ENCODE measurements at places on chromosomes 11 and 22.

DNA sequence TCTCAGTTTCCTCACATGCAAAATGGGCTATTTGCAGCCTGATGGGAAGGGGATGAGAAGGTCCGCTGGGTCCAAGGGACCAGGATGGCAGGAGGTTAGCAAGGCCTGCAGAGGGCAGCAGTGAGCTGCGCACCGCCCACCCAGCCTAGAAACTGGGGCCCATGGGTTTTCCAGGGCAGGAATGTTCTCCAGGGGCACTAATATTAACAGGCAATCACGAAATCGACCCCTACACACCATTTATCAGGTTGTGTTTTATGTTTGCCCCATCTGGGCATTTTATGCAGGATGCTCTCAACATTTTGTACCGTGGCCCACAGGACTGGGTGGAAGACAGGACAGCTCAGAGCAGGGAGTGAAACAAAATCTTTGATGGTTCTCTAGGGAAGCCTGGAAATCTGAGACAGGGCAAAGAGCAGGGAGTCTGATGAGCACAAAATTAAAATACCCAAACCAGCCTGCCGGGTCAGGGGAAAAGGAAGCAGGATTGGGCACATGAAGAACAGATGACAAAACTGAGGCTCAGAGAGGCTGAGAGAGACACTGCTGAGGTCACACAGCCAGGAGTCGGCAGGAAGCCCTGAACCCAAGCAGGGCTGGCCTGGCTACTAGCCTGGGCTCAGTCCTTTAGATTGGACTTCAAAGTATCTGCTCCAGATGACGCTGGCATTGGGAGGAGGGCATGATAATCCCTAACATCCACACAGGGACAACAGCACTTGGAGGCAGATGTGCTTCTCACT lies 1.6 kb upstream of the BCR start:
- peak; percentile 84 for DNase-seq

GRCh38 chr11:84564180-84564866 lies 1062.8 kb downstream of the DLG2 start:
- DNase-seq = peak; percentile 44

- no peak for DNase-seq
Measured at GRCh38 chr22:20881231-20881630, 22.4 kb downstream of the SNAP29 start.

DNA sequence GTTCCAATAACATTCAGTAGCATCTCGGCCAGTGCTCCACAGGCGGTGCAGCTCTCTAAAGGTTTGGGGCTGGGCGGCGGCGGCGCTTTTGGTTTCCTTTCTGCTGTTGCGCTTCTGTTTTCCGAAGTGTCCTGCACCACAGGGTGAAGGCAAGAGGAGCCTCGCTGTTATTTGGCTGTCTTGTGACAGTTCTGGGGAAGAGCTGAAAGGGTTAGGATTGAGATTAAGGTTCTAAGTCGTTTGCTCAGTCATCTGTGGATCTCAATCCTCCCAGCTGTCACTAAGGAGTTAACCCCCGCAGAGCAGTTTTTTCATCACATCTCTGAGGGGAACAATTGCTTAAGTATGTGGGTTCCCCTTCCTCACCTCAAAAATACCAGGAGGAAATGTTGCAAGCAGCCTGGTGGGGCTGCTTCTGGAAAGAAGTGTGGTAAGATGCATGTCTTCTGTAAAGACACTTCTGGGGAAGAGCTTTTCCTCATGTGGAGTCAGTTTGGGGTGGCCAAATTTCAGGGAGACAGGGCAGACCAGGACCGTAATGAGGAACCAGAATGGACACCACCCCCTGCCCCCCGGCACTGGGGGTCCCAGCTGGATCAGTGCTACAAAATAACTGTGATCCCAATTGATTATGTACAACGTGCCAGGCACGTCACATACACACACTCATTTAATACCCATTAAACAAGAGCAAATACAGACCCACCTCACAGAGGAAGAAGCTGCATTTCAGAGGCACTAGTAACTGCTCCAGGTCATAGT lies 14.2 kb downstream of the TMEM121B start:
- DNase-seq = no peak

DNA sequence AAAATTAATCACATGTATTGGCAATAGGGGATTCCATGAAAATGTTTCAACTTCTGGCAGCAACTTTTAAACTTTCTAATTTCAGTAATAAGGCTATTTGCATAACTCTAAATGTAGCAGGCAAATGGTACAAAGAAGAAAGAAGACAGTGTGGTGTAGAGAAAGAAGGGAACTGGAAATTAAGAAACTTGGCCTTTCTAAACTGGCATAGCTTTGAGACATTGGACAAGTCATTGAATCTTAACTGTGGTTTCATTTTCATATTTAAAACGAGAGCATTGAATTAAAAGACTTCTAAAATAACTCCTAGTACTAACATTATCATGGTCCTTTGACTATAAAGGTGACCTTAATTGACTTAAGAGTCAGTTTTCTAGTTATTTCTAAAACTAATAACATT lies 125.0 kb downstream of the UVRAG start:
- no peak for DNase-seq

- DNase-seq = no peak
Measured at GRCh38 chr22:46242076-46242475, 8.0 kb downstream of the CDPF1 start.

DNA sequence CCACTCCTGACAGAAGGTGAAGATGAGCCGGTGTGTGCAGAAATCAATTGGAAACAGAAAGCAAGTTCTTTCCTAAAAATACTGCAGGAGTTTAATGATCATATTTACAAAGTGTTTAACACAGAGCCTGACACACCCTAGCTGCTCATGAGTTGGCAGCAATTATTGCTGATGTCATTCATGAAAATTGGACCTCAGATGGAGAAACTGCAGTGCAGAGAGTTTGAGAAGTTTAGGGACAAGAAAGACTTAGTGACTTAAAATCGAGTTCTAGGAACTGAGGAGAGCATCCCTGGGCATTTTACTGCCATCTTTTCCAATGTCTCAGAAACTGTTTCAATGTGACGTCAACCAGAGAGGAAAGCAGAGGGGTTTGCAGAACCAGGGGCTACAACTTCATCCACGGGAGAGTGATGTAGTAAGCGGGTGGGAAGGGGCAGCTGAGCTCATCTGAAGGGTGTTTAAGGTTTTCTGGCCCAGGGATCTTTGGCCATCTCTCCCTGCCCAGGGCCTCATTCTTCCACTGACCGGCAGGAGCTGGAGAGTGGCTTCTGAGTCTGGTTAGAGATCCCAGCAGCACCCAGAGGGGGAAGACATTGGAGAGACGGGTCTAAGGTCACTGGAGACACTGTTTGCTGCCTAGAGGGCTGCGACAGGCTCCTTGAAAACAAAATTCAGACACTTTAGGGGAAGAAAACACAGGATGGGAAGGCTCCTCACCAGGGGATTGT lies 21.1 kb upstream of the IGLL5 start:
- no peak for DNase-seq

DNA sequence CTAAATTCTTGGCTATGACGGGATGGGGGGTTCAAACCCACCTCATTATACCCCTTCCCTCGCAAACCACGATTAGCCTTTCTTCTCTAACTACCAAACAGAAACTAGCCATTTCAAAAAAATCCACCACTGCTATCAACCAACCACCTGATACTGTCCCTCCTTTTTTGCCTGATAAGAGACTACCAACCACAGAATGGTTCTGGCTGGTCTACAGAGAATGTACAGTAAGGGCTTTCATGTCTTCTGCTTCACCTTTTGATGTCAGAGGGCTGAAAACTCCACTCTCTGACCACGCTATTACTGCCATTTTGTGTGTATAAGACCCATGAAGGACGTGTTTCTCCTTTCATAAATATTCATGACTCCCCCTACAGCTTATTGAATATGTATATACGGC lies 19.1 kb downstream of the RIC3 start:
- DNase-seq = no peak

DNA sequence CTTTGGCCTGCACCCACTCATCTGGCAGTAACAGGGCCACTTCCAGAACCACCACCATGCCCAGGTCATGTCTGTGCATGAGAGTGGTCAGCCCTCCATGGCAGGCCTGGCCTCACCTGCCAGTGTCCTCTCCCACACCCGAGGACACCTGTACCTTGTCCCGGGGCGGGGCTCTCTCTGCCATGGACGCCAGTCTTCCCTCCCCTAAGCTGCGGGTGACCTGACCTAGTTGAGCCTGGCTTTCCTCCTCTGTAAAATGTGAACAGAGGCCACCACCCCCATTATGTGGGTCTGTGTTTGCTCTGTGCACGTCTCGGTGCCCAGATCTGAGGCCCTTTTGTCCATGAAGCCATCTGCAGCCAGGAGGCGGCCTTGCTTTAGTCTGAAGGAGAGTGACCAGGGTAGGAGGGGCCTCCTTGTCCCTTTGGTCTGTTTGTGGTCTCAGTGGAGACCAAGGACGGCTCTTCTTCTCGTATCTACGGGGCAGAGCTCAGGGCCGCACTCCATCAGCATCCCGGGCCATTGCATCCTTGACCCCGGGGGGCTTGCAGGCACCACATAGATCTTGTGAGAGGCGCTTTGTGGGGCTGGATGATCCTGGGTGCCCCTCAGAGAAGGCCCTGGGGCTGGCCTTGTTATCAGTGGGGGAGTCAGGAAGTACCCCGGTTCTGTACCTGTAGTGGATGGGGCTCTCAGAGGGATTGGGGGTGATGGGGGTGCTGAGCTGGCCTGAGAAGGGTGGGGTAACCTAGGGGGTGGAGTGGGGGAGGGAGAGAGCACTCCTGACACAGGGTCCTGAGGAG lies 121.6 kb downstream of the KCNQ1 start:
- no peak for DNase-seq

DNA sequence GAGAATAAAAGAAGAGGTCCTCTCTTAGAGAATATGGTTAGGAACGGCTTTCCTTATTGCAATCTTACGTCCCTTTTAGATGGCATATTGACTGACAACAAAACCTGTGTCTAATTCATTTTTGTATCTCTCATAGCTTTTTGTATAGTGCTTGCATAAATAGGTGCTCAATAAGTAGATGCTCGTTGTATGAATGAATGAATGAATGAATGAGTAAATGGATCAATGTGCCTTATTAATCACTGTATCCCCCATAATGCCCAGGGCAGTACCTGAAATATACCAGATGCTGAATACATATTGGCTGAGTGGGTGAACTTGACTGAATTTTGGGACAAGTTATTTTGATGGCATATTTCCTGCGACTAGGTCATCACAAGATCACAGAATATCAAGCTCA lies 97.9 kb downstream of the SERGEF start:
- DNase-seq = no peak

DNA sequence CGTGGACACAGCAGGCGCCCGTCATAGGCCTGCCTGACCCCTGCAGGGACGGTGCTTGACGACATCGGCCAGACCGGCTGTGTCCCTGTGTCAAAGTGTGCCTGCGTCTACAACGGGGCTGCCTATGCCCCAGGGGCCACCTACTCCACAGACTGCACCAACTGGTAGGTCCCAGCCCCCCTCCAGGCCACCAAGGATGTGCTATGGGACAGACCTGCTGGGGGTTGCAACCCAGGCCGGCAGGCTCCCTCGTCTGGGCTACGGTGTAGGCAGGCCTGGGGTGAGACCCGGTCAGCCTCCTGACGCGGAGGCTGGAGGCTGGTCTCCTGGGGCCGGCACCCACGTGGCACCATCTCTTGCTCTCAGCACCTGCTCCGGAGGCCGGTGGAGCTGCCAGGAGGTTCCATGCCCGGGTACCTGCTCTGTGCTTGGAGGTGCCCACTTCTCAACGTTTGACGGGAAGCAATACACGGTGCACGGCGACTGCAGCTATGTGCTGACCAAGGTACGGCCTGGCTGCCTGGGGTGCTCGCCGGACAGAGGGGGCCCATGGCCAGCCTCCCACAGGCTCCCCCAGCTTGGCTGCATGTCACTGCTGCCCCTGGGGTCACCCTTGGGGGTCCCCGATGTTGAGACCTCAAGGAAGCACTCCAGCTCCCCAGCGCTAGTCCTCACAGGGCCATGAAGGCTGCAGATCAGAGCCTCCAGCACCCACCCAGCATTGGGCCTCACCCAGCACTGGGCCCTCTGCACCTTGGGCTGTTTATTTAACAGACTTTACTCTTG lies 7.7 kb downstream of the MUC5AC start:
- peak; percentile 9 for DNase-seq

DNA sequence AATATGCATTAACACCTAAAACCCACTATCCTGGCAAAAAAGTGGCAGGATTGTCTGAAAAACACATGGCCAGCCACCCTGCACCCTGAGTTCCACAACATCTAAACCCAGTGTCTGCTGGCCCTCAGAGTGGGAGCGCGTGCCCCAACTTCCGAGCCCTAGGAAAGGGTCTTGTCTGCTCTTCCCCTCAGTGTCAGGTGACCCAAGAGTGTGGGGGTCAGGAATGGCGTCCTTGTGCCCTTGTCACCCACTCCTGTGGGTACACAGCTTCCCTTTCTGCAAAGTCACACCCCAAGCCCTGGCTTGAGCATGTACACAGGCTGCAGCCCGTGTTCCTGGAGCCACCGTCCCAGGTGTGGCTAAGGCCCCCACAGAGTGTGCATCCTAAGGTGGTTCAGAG lies 67.6 kb downstream of the CDKN1C start:
- DNase-seq = no peak

DNA sequence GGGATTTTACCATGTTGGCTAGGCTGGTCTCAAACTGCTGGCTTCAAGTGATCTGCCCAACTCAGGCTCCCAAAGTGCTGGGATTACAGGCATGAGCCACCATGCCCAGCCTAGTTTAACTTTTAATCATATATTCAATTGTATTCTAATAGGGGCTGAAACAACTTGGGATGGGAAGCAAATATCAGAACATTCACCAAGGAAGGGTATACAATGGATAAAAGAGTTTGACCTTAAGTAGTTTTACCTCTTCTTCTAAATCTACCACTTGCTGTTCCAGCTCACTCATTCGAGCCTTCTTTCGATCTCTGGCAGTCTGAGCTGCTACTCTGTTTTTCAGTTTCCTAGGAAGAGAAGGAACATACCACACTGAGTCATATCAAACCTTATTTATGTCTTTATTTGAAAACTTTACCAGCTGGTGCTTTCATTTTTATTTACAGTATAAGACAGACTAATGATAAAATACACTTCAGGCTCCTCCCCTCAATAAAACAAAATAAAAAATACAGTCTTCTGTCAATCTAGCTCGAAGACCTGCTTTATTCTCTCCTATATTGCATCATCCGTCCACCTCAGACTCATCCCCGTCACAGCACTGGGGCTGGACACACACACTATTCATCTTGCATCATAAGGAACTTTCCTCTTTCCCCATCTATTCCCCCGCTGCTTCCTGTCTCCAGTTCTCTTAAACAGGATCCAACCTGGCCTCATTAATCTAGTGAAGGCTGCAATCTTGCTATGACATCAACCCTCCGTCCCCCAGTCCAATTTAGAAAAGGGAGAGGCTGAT lies 1.4 kb downstream of the XBP1 start:
- no peak for DNase-seq

DNA sequence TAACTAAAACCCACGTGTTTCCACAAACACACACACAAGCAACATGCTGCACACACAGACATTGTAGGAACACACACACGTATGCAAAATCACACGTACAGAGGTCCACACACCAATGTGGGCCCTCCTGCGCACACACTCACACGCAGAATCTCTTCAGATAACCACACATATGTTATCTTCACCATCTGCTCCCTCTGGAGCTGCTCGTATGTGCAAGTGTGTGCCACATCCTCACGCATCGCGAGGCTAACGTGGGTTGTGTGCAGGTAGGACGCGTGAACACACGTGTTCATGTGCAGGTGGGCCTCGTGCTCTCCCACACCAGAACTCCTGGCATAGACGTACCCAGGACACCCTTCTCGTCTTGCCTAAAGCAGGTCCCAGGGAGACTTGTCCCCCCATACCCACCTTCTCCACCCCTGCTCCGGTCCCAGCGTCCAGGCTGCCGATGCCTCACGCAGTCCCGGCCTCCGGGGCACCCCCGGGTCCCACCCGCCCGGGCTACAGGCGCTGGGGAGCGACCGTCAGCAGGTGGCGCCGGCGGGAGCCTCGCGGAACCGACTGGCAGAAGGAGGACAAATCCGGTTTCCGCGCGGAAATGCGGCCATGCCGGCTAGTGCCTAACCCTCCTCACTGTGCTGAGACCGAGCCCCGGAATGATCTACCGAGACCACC lies 10.3 kb upstream of the IGSF9B start:
- DNase-seq = peak; percentile 85
